Fibroblast of the aortic adventitia (primary cell): ENCODE measurements at places on chromosomes 6 and 20.
A peak's percentile ranks its signal among the peaks of the same experiment; 100 is the strongest.

DNA sequence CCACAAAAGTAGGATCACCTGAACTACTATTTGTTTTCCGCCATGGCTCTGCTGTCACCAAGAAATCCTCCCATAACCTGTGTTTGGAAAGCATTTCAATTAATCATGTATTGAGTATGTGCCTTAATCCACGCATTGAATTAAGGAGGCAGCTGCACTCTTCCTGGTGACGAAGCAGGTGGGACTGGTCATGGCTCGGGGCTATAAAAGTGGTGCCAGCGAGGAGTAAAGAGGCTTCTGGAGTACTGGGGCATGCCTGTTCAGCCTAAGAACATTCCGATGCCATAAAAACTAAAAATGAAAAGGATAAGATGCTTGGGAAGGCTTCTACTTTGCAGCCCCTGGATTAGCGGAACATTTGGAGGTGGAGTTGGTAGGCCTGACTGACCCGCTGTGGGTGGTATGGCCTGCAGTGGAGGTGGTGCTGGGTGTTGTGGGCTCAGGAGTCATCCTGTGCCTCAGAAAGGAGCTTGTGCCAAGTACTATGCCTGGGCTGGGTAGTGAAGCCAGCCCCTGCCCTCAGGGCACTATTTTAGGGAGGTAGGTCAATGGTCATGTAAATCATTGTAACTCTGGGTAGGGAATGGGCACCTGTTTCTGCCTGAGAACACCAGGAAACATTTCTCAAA is 110.5 kb downstream of the B3GAT2 start:
- DNase-seq, result no peak

GRCh38 chr6:21140966-21141365 is 452.6 kb upstream of the SOX4 start:
- DNase-seq, result no peak

- no peak for DNase-seq
Observed at GRCh38 chr6:157533048-157533871, 152.3 kb downstream of the ZDHHC14 start.

GRCh38 chr20:44447827-44448419 is 27.8 kb upstream of the TTPAL start:
- no peak for DNase-seq

- peak; percentile 0 for DNase-seq
Observed at GRCh38 chr6:66429210-66429609, 722.2 kb upstream of the EYS start.

DNA sequence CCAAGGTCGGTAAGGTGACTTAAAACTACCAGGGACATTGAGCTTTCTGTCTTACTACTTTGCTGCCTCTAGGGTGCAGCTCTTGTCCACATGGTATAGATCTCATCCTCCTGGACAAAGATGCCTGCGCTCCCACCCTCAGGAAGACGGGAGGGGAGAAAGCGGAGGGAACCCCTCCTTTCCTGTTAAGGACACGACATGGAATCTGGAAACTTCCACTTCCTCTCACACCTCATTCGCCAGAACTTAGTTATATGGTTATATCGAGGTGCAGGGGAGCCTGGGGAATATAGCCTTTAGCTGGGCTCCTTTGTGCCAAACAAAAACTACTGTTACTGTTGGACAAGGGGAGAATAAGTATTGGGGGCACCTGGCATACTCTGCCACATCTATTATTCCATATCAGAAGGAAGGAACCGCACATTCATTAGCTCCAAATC is 224.3 kb upstream of the TSHZ2 start:
- peak; percentile 6 for DNase-seq

DNA sequence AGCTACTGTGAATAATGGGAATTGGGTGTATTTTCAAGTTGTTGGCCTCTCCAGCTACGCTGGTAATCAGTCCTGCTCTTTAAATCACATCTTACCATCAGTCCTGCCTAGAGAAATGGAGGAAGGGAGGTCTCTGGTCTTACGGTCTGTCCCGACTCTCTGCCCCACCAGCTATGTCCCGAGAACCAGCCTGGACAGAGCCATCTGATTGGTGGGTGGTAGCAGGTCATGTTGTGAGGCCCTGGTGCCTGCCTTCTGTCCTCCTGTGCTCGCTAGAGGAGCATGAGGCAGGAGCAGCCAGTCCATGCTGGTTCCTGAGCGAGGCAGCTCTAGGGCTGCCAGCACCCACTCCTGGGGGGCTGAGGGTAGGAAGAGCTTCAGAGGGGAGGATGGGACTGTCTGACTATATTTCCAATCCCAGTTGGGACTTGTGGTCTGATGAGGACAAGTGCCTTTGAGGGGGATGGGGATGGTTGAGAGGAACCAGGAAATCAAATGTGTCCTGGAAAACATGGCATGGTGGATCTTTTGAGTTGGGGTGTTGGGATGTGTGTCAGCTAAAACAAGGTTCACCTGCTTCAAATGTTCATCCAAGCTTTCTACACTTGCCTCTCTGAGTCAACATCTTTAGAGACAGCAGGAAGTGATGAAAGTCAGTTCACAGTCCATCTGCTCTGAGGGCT is 33.0 kb downstream of the SYNJ2 start:
- peak; percentile 27 for DNase-seq

DNA sequence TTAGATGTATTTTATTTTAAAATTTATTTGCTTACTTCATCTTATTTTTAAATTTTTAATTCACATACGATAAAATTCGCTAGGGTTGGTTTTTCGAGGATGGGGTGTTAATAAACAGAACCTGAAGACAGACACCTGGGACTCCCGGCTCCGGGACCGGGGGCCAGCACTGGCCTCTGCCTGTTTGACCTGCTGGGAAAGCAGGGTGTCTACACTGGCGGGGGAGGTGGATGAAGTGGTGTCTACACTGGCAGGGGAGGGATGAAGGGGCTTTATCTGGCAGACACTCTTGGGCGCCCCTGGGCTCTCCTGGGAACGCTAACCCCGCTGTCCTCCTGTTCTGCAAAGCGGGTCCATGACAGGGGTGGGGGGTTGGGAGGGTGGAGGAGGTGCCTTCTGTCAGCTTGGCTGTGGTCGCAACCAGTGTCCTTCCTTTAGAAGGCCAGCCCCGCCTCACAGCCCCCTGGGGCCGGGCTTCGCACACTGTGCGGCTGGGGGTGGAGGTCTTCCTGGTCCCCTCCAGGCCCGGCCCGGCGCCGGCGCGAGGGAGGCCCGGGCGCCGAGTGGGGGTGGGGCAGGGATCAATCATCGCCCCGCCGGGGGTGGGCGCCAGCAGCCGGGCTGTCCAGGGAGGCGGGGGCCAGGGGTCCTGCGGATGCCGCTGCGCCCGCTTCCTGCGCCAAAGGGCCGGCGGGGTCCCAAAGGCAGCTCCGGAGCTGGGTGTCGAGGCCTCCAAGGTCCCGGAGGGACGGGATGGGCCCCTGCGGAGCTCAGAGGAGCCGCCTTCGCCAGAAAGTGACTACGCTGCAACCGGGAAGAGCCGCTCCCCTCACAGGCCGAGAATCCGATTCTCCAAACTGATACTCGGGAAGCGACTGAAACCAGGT is 1.8 kb downstream of the GATA5 start:
- no peak for DNase-seq

DNA sequence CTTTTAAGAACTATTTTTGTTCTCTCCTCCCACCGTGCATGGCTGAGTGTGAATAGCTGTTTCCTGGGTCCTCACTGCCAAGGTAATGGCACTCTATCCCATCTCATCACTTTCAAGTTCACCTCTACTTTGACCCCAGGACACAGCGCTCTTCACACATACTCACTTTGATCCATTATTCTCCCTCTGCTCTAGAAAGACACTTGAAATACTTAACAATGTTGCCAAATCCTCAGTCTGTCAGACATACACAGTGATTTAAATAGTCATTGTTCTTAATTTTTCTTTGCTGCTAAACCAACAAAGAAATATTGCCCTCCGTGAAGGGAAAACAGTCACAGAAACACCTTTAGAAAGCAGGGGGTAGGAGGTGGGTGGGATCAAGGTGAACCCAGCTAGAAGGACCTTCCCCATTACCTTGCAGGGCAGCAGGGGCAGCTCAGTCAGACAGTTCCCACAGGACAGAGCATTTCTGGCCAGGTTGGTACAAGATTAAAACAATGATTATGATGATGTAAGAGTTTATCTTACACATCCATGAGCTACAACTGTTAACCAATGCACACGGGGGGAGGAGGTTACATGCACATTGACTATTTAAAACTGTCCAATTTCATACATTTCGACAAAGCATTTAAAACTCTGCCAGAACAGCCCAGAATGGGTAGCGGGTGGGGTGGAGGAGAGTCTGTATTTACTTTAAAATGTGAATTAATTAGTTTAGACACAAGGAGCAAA is 2.4 kb downstream of the SLC22A23 start:
- DNase-seq, result no peak

GRCh38 chr20:62832212-62832922 is 15.5 kb downstream of the COL9A3 start:
- DNase-seq, result no peak

GRCh38 chr6:108916026-108916686 is 67.9 kb downstream of the ARMC2 start:
- DNase-seq, result no peak

DNA sequence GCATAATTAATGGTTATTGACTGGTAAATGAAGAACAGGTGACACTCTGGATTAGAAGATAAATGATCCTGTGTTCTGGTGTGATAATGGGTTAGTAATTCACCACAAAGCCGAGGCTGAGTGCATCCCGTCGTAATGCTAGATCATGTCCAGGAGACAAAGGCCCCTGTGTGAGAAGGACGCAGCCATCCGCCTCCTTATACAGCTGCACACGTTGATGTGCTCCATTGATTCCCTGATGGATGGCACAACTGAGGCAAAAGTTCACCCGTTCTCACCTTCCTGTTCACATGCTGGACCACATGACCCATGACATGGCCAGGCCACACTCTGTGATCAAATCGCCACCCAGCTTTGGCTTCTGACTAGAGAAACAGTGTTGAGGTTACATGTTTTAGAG is 136.1 kb downstream of the FOXC1 start:
- no peak for DNase-seq

DNA sequence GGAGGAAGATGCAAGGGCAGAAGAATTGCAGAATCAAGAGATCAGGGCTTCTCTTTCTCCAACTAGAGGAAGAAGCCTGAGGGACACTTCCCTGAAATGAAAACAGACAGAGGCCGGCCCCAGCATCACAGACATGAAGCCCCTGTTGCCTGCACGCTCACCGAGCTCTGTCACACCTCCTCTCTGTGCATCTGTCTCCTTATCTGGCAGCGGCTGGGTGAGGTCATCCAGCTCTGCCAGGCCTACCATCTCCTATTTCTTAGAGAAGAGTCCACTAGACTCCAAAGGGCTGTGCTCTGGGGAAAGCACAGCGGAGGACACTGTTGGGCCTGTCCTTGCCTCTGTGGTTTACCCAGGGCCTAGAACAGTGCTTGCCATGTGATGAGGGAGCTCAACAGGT is 71.9 kb upstream of the MLN start:
- no peak for DNase-seq

- no peak for DNase-seq
Observed at GRCh38 chr20:1225263-1225782, 521 bp upstream of the RAD21L1 start.

- no peak for DNase-seq
Observed at GRCh38 chr6:10309457-10310329, 105.2 kb downstream of the TFAP2A start.
